Activated CD4-positive, alpha-beta T cell treated with anti-CD3 and anti-CD28 coated beads, Interleukin-2, amount 10 ng/mL, durations not matched to agents 7 days and 5 days (primary cell): ENCODE measurements at places on chromosomes 13 and 19.

- H3K4me3 ChIP-seq, result no peak overlapping the region
- H3K27me3 ChIP-seq, result peaks cover 5% of the 10 kb centered on the region
- H3K36me3 ChIP-seq, result no peaks in the 10 kb centered on the region
Measured at GRCh38 chr13:46101002-46101401, 3.8 kb downstream of the CPB2 start.

- no peak overlapping the region for H3K27ac ChIP-seq
- no peak overlapping the region for H3K4me3 ChIP-seq
- DNase-seq, result no peak
Measured at GRCh38 chr19:15935167-15935702, 906 bp upstream of the CYP4F11 start.

DNA sequence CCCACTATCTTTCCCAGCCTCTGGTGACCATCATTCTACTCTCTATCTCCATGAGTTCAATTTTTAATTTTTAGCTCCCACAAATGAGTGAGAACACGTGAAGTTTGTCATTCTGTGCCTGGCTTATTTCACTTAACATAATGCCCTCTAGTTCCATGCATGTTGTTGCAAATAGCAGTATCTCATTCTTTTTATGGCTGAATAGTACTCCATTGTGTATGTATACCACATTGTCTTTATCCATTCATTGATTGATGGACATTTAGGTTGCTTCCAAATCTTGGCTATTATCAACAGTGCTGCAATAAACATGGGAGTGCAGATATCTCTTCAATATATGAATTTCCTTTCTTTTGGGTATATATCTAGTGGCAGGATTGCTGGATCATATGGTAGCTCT is 22.9 kb upstream of the ZFP82 start:
- no peaks in the 10 kb centered on the region for H3K27me3 ChIP-seq
- no peak overlapping the region for H3K4me3 ChIP-seq
- H3K27ac ChIP-seq, result no peak overlapping the region
- no peaks in the 10 kb centered on the region for H3K4me1 ChIP-seq

DNA sequence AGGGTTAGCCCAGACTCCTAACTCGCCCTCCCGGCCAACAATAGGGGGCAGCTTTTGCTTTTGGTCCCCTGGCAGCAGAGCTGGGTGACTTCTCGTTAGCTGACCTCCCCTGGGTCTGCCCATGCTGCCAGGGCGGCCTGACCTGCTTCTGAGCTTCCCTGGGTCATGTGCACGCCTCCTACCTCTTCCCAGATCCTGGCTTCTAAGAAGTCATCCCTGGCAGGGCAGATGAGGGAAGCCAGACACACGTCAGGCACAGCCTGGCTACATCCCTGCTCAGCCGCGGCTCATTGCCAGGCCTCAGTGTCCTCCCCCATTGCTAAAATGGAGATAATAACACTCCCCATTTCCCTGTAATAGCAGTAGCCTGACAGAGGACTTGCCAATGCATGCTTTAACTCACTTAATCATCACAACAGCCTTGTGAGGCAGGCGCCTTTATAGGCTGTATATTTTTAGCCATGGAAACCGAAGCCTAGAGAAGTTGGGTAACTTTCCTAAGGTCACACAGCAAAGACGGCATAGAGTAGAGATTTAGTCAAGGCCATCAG is 2.1 kb downstream of the KCNK6 start:
- H3K36me3 ChIP-seq, result peaks cover 12% of the 10 kb centered on the region
- no peak overlapping the region for H3K27ac ChIP-seq
- peaks cover 45% of the 10 kb centered on the region for H3K4me1 ChIP-seq
- DNase-seq, result no peak
- H3K4me3 ChIP-seq, result peak overlapping the region; percentile 6

DNA sequence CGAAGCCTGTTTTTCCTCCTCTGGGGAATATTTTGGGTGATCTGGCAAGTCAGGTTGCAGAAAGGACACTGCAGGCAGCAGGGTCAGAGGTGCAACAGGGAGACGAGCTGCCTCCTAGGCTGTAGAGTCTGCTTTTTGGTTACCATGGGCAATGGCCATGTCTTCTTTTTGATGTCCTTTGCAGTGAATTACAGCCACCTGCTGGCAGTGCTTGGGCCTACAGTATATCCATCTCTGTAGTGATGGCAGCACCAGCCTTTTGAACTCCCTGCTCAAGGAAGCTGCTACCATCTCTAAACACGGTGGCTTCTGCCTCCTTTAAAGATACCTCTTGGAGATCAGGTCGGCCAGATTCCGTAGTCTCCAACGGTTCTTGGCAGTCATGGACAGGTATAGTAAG is 73.9 kb downstream of the WTIP start:
- H3K4me3 ChIP-seq, result no peak overlapping the region
- H3K27me3 ChIP-seq, result peaks cover 7% of the 10 kb centered on the region
- no peaks in the 10 kb centered on the region for H3K36me3 ChIP-seq
- no peaks in the 10 kb centered on the region for H3K4me1 ChIP-seq

DNA sequence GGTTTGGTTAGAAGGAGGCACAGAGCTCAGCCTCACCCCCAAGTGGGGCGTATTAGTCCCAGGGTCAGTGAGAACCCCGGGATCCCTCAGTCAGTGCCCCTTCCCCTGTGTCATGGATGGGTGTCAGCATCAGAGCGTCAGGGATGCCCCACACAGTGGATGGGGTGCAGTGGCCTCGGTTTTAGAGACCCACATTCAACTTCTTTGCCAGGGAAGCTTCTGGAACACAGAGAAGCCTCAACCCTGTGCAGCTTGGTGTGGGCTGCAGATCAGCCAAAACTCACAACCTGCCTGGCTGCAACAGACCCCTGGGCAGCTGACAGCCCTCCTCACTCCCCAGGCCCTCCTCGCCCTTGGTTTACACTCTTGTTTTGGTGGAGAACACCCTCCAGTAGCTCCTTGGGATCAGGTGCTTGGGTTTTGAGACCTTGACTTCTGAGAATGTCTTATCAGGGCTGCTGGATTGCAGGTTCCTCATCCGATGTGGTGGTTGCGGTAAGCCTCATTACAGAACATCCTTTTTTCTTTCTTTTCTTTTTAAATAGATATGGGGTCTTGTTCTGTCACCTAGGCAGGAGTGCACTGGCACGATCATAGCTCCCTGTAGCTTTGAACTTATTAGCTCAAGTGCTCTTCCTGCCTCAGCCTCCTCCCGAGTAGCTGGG is 11.0 kb downstream of the ZNF333 start:
- no peak for DNase-seq
- no peaks in the 10 kb centered on the region for H3K4me1 ChIP-seq
- H3K4me3 ChIP-seq, result no peak overlapping the region
- H3K27me3 ChIP-seq, result no peaks in the 10 kb centered on the region

- no peak overlapping the region for H3K4me3 ChIP-seq
- H3K4me1 ChIP-seq, result peaks cover 8% of the 10 kb centered on the region
- no peak overlapping the region for H3K27ac ChIP-seq
- peaks cover 63% of the 10 kb centered on the region for H3K27me3 ChIP-seq
- H3K36me3 ChIP-seq, result no peaks in the 10 kb centered on the region
Measured at GRCh38 chr13:95552208-95552538, 347 bp upstream of the CLDN10 start.

DNA sequence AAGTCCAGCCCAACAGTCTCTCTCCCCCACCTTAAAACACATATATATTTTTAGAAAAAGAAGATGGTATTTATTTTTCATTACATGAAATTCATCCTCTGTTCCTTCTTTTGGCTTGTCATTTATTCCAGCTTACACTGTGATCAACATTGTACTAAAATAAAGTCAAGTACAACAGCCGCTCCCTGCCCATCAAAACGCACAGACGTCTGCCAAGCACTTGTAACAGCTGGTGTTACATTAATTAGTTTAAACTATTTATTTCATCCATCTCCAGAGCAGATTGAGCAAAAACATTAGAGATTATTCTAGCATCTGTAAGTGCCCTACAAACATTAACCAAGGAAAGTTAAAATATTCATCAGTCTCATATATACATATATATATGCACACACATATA is 350.5 kb downstream of the DACH1 start:
- no peak overlapping the region for H3K27ac ChIP-seq
- no peaks in the 10 kb centered on the region for H3K36me3 ChIP-seq
- H3K4me3 ChIP-seq, result no peak overlapping the region
- H3K4me1 ChIP-seq, result no peaks in the 10 kb centered on the region
- no peak for DNase-seq
- no peaks in the 10 kb centered on the region for H3K27me3 ChIP-seq

DNA sequence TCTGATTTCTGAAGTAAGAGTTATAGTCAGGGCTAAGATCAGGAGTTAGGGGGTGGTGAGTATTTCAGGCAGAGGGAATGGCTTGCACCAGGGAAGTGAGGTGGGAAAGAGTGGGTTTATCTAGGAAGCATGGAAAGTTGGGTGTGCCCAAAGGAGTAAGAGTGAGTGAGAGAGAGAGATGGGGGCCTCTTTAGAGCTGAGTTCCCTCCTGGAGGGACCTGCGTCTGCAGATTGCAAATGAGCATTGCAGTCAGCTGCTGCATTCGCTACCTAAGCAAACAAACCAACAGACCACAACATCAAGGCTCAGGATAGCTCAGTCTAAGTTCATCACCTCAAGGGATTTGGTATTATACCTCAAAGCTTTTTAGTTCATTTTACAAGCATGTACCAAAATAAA is 405.8 kb downstream of the FGF9 start:
- H3K36me3 ChIP-seq, result no peaks in the 10 kb centered on the region
- H3K4me1 ChIP-seq, result peaks cover 30% of the 10 kb centered on the region
- H3K4me3 ChIP-seq, result no peak overlapping the region
- no peak overlapping the region for H3K27ac ChIP-seq
- DNase-seq, result no peak

- H3K4me3 ChIP-seq, result no peak overlapping the region
- DNase-seq, result no peak
- H3K4me1 ChIP-seq, result no peaks in the 10 kb centered on the region
- H3K27me3 ChIP-seq, result no peaks in the 10 kb centered on the region
- no peak overlapping the region for H3K27ac ChIP-seq
Measured at GRCh38 chr13:83845106-83845505, 37.2 kb downstream of the SLITRK1 start.

DNA sequence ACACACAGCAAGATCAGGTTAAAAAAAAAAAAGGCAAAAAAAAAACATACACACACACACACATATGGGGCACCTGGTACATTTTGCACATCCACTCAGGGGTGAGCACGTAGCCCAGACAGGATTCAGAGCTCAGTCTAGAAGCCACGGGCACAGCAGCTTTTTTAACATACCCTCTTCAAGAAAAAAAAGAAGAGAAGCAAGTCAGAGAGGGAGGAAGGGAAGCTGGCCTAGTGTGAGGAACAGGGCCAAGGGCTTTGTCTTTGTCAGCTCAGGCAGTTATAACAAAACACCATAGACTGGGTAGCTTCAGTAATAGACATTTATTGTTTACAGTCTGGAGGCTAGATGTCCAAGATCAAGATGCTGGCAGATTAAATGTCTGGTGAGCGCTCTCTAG is 2.3 kb upstream of the TPM4 start:
- DNase-seq, result peak; percentile 56
- peak overlapping the region; percentile 83 for H3K4me3 ChIP-seq
- peaks cover 17% of the 10 kb centered on the region for H3K36me3 ChIP-seq
- H3K27ac ChIP-seq, result peak overlapping the region; percentile 91
- H3K4me1 ChIP-seq, result peaks cover 54% of the 10 kb centered on the region

DNA sequence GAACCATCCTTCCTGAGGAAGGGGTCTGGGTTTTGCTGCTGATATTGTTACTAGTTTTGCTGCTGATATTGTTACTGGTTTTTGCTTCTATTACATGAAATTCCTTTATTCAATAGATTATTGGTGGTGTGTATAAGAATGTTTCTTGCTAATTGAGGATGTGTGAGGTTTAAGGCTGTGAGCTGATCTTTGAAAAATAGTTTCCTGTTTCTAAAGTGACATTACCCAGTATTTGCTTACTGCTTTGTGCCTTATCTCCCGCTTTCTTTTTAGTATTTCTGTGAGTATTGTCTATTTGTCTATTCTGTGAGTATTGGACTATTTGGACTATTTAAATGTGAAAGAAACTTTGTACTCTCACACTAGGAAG is 38.2 kb upstream of the C1QTNF9 start:
- peaks cover 47% of the 10 kb centered on the region for H3K36me3 ChIP-seq
- H3K4me1 ChIP-seq, result peaks cover 91% of the 10 kb centered on the region
- H3K27ac ChIP-seq, result peak overlapping the region; percentile 98
- H3K27me3 ChIP-seq, result peaks cover 2% of the 10 kb centered on the region
- DNase-seq, result no peak

DNA sequence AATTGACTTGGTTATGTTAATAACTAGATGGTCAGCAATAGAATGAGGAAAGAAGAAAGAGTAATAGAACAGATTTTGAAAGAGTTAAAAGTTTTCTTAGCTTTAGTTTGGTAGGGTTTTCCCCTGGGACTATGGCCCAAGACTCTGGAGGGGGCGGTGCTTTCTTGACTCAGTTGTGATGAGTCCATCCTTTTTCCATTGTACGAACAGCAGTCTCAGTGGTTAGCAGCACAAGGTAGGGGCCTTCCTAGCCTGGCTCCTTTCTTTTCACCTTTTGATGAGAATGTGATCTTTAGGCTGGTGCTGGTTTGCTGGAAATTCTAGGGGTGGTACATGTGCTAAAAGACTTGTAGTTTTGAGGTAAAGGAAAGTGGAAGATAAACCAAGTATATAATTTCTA is 38.8 kb downstream of the ZNF506 start:
- no peak for DNase-seq
- H3K4me3 ChIP-seq, result no peak overlapping the region
- H3K27me3 ChIP-seq, result no peaks in the 10 kb centered on the region
- H3K27ac ChIP-seq, result no peak overlapping the region

- no peak overlapping the region for H3K27ac ChIP-seq
- no peak overlapping the region for H3K4me3 ChIP-seq
- H3K36me3 ChIP-seq, result no peaks in the 10 kb centered on the region
Measured at GRCh38 chr13:66207610-66208009, 1022.5 kb downstream of the PCDH9 start.
